SJCRH30 (cell line): ENCODE measurements at places on chromosomes 4 and X. TPM values are rescaled to one million over a fixed set of nuclear protein-coding genes. Genes with fewer than 3 reads are reported as not detected.

DUSP21 gene
- total RNA-seq, result not detected in 2 replicates

NKX6-1 gene
- total RNA-seq, result 4.2 and 4.7 TPM in 2 replicates

FMR1NB gene
- not detected in 2 replicates for total RNA-seq

AMER1 gene
- total RNA-seq, result 17.2 and 17.4 TPM in 2 replicates

MMGT1 gene
- 22.7 and 24.2 TPM in 2 replicates for total RNA-seq

NSG1 gene
- not detected in 2 replicates for total RNA-seq
